ENCODE measurements at places on chromosomes 3 and 15. TPM values are rescaled to one million over a fixed set of nuclear protein-coding genes. Genes with fewer than 3 reads are reported as not detected.

TUSC7 gene
- not detected for total RNA-seq

TRAK1 gene
- total RNA-seq: 27.9 TPM

KBTBD12 gene
- not detected for total RNA-seq

GOLGA8K gene
- total RNA-seq: not detected

ANKUB1 gene
- not detected for total RNA-seq

PGBD4 gene
- 0.77 TPM for total RNA-seq

CPNE9 gene
- total RNA-seq: not detected

MESP1 gene
- total RNA-seq: 0.26 TPM

ETV5 gene
- total RNA-seq: 5.1 TPM

OR4F15 gene
- not detected for total RNA-seq

CFAP100 gene
- not detected for total RNA-seq

RTP3 gene
- not detected for total RNA-seq

SSUH2 gene
- total RNA-seq: not detected

PTX3 gene
- 1,042 TPM for total RNA-seq

CCDC9B gene
- 0.09 TPM for total RNA-seq

SEMA3B gene
- 10.6 TPM for total RNA-seq

HCN4 gene
- not detected for total RNA-seq

TPRA1 gene
- total RNA-seq: 74.1 TPM

HRH1 gene
- total RNA-seq: 7.5 TPM

SUSD5 gene
- 4.8 TPM for total RNA-seq

OR5K4 gene
- not detected for total RNA-seq

RTP1 gene
- total RNA-seq: not detected

RARRES1 gene
- total RNA-seq: 12.7 TPM

FMN1 gene
- 0.23 TPM for total RNA-seq

GALNT15 gene
- total RNA-seq: 1.3 TPM

SCAANT1 gene
- total RNA-seq: not detected

ANKRD34C gene
- not detected for total RNA-seq

ATP10A gene
- total RNA-seq: 20.8 TPM
